Activated T-cell treated with anti-CD3 and anti-CD28 coated beads, Interleukin-2, amount 50 U/mL, for 48 hours (primary cell): ENCODE measurements at places on chromosomes 13 and 19.
A peak's percentile ranks its signal among the peaks of the same experiment; 100 is the strongest.

DNA sequence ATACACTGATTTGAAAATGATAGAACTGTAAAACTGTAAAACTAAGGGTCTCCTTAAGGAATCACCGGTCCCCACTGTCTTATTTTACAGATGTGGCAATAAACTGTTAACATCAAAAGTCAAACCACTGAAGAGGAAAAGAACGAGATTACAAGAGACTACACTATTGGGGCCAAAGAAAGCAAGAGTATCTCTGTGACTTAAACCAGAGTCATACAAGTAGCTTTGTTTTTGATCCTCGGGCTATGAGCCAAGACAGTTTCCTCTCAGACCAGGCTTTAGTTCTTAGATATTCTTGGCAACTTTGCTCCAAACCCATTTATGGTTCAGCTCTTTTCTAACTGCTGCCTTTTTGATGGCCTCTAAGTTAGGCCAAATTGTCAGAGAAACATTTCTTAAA lies 113.8 kb downstream of the TBC1D4 start:
- no peak for DNase-seq

- peak; percentile 43 for DNase-seq
Observed at GRCh38 chr19:41691268-41691970, 3.3 kb upstream of the CEACAM7 start.

- DNase-seq, result peak; percentile 81
Observed at GRCh38 chr19:41264581-41265394, 616 bp downstream of the HNRNPUL1 start.

DNA sequence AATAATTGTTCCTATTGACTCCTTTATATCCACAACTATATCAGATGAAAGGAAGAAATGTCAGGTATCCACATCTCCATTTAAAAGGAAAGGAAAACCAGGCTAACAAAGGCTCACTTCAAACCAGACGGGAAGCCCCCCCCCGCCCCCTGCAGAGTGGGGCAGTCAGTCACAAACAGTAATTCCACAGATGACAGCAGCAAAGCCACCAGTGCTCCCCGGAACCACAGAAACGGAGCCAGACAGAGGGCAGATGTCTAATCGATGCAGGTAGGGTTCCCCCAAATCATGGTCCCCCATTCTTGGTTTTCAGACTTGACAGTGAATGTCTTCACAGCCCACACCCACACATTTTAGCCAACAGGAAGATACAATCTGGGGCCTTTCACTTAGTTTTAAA lies 100.8 kb downstream of the STK24 start:
- DNase-seq, result peak; percentile 73

DNA sequence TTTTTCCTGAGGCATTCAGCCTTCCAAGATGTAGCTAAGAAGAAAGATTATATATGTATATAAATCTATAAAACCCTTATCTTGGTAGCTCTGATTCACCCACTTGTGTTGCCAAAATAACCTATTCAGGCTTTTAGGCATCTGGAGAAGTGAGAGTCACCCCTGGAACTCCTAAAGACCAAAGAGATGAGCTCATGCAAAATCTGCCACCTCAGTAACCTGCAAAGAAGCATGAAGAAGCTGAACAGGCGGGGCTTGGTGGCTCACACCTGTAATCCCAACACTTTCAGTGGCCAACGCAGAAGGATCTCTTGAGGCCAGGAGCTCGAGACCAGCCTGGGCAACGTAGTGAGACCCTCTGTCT lies 393.7 kb downstream of the FOXO1 start:
- DNase-seq, result no peak
